Spinal cord (tissue), 10 donors: ENCODE measurements at places on chromosomes 16 and 17. TPM values are rescaled to one million over a fixed set of nuclear protein-coding genes. Genes with fewer than 3 reads are reported as not detected.
A peak's percentile ranks its signal among the peaks of the same experiment; 100 is the strongest.

- no peak for DNase-seq
Measured at GRCh38 chr16:25135254-25135878, 23.8 kb downstream of the LCMT1 start.

GRCh38 chr16:12228602-12229499 lies 252.3 kb downstream of the SNX29 start:
- DNase-seq, result no peak

- DNase-seq, result no peak
Measured at GRCh38 chr17:75078284-75079022, 9.3 kb upstream of the SLC16A5 start.

GRCh38 chr17:49576917-49577649 lies 1.4 kb downstream of the NXPH3 start:
- no peak for DNase-seq

DNA sequence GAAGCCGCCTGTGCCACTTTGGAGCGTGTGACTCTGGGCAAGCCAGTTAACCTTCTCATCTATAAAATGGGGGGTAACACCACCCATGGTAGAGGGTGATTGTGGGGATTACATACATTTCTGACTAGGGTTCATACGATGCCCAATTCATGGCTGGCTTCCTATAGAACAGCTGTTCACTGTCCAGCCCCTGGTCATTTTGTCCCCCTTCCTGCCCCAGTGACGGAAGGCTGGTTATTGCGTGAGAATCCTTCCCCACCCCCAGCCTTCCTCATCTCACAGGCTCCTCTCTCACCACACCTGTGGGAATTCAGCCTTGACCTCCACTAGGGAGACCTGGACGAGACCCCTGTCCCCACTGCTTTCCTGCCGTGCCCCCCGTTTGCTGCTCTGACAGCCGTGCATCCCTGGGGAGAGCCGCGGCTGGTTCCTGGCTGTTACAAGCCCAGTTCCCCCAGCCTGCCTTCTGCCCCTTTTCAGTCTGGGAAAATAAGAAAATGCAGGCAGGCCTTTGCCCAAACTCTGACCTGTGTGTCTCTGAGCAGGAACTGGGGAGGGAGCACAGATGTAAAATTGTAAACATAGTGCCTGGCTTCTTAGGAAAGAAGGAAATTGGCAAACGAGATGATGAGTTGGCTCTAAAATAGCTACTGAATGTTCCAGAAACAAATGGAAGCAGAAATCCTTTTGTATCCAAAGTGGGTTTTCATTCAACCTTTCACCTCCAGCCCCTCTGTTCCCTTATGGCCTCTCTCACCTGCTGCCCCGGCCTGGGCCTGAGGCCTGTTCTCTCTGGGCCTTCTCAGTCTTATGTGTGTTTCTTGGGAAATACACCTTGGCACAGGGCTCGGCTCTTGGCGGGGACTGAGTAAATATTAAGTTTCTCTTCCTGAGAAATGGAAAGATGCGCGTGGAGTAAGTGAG lies 67.3 kb downstream of the OR1D5 start:
- DNase-seq, result peak; percentile 43

DNA sequence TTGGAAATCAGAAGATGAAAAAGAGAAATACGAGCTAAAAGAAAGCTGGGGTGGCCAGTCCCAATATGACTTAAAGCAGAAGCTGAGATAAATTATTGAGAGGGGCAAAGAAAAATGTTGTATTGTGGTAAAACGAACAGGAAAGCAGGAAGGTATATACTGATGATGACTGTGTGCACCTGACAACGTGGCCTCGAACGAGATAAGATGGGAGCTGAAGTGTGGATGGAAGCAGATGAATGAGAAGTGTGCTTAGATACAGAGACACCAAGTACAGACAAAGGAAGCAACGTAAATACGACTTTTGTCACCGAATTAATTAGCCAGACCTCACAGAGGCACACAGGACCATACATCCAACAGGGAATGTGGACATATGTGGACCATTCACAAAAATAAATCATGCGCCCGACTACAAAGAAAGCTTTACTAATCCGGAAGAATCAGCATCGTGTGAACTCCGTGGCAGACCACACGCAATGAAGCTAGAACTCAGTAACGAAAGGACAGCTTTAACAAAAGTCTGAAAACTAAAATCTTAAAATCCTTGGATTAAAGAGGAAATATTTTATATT lies 218.7 kb downstream of the RPTOR start:
- DNase-seq, result no peak

GRCh38 chr17:29344201-29344856 lies 45.8 kb upstream of the TAOK1 start:
- no peak for DNase-seq

DNA sequence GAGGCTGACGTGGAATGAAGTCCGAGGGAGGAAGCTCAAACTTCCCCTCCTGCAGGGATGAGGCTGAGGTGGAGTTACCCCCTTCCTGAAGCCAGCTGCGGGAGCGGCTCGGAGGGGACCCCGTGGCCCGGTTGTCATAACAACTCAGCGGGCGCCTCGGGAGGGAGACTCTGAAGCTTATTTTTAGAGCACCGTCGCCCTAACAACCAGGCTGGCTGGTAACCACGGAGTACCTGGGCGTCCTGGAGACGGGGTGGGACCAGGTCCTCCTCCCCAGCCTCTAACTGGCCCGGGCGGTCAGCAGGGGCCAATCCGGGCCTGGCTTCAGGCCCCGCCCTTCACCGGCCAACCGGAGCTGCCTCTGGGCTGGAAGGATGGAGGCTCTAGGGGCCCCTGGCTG lies 27.7 kb downstream of the NECAB2 start:
- no peak for DNase-seq

DNA sequence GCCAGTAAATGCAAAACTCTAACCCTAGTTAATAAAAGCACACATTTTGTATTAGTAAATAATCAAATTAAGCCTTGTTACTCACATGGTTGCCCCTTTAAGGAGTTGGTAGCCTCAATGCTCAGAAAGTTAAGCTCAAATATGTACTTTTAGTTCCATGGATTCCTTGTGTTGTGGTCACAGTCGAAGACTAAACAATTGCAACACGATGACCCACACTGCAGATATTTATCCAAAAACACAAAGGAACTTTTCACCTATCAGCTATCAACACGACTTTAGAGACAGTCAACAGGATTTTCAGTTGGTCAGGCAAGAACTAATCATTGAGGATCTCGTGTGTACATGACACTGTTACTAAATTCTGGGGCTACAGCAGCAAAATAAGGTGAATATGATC lies 47.4 kb upstream of the NUDT7 start:
- DNase-seq, result no peak

DNA sequence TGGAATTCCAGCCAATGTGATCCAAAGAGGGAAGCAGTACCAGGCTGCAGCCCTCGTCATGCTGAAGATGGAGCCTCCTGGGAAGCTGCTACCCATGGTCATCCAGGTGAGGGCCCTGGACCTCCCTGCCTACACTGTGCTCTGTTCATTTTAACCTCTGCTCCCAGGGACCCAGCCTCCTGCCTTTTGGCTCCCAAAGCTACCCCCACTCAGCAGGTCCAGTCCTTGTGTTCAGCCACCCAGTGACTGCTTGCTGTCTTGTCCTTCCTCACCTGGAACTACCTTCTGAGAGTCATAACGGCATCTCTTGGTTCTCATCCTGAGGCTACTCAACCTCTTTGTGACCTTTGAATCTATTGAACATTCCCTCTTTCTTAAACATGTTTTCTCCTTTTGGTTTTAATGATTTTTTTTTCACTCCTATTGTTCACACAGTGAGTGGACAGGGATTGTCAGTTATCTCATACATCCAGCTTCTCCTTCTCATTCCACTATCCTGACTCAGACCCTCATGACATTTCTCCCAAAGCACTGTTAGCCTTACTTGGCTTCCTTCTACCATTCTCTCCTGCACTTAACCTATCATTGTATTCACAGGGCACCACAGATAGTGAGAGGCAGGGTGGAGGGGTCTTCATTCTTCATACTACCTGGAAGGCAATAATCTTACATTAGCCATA lies 53.3 kb downstream of the GOSR1 start:
- no peak for DNase-seq

- no peak for DNase-seq
Measured at GRCh38 chr16:75792771-75793492, 66.6 kb upstream of the CPHXL start.

DNA sequence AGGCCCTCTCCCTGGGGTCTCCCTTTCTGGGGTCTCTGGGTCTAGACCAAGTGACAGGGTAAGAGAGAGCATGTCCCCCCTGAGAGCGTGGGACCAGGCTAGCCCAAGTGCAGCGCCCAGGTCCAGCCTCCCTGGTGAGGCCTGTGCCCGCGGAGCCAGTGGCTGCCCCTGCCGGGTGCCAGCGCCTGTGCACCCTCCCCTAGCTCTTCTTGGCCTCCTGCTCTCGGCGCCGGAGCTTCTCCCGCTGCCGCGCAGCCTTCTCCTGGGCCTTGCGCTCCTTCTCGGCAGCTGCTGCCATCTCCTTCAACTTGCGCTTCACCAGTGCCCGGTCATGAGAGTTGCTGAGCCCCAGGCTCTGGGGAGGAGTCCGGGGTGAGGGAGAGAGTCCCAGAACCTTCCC lies 17.3 kb downstream of the SAMD14 start:
- DNase-seq, result no peak

GRCh38 chr17:79473111-79473875 lies 137.6 kb downstream of the RBFOX3 start:
- no peak for DNase-seq

- DNase-seq, result no peak
Measured at GRCh38 chr16:67525176-67525860, 3.3 kb upstream of the RIPOR1 start.

DNA sequence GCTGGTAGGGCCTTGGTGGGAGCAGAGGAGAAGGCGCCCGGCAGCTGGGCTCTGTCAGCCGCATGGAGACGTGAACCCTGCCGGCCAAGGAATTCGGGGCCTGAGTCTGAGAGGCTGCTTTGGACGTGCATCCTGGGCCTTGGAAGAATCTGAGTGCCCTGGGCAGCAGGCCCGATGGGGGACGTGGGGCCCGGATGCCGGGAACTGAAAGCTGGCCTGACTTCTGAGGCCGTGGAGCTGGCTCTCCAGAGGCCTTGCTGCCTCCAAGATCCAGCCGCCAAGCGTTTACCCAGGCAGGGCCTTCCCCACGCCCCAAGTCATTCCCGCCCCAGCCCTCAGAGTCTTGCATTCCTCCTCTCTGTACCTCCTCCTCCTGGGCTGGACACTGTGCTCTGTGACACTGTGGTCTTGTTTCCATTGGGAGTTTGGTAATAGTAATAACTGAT lies 37.2 kb downstream of the NKD1 start:
- no peak for DNase-seq

- no peak for DNase-seq
Measured at GRCh38 chr17:48388955-48389743, 40.9 kb downstream of the SKAP1 start.

DNA sequence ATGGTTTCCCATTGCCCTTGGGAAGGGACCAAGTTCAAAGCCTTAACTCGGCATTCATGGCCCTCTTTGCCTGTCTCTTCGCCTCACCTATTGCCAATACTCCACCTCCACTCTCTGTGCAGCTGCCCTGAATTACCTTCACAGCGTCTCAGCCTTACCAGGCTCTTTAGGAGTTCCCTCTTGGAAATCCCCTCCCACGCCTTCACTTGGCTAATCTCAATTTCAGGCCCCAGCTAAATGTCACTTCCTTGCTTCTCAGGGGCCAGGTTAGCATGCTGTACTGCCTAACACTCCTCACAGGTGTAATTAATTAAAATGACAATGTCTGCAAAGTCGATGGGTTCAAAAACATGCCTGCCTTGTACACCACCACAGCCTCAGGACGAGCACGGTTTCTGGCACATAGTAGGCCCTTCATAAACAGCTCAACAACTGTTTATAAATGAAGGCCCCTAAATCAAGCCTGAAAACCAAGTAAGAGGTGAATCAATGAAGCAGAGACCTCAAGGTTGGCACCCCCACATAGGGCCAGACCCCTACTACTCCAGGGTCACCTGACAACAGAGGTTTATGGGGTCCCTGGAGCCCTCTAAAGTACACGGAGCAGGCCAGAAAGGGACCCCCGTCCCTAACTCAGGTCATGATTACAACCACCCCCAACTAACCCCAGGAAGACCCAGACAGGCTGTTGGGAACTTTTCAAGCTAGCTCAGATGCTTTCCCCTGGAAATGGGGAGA lies 11.2 kb upstream of the EEF2K start:
- no peak for DNase-seq

- no peak for DNase-seq
Measured at GRCh38 chr16:10663146-10663545, 31.6 kb downstream of the TEKT5 start.

DNA sequence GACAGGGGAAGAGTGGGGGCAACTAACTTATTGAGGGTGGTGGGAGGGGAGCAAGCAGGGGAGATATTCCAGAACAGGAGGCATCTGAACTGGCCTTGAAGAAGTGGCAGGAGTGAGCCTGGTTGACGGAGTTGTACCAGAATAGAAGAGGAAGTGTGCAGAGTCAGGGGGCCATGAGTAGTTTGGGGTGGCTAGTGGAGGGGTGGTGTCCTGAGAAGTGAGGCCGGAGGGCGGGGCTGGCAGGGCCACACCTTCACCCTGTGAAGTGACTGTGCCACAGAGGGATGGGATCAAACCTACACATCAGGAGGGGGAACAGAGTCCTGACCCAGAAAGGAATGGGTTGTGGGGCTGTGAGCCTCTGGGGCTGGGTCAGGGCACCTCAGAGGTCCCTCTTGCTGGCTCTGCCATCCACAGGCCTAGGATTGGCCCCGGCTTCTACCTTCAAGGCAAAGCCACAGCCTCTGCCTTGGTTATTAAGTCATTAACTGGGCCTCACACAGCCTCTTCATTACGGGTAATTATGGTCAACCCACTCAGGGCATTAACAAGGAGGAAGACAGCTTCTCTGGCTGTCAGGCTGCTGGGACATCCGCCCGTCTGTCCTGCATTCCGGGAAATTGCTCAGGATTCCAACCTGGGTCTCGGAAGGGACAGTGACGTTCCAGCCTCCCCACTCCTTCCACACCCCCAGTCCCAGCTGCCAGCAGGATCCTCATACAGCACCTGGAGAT lies 12.7 kb downstream of the SPNS2 start:
- no peak for DNase-seq

DNA sequence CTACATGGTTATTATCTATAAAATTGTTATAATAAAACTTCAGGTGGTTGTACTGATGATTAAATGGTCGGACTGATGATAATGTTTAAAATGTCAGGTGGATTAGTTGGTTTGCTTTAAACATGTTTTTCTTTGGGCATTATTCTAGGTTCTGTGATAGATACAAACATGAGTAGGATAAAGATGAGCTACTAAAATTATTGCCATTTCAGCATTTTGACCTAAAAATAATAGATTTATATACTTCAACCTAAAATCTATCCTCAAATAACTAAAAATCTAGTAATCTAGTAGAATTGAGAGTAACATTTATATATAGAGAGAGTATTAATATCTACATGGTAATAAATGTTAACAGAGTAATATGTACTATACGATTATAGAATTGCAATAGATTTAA lies 241.7 kb upstream of the CDH8 start:
- no peak for DNase-seq

Gene CLEC18B
- polyA plus RNA-seq, result 6.9 TPM

Gene SHBG
- polyA plus RNA-seq, result 1.0 TPM

Gene OR1A1
- not detected for polyA plus RNA-seq

Gene SNAI3
- 2.2 TPM for polyA plus RNA-seq

Gene KRTAP17-1
- not detected for polyA plus RNA-seq

Gene KCNH4
- 1.2 TPM for polyA plus RNA-seq

Gene SPAG7
- polyA plus RNA-seq, result 94.7 TPM

Gene SLC12A3
- polyA plus RNA-seq, result 0.22 TPM

Gene KRTAP2-1
- not detected for polyA plus RNA-seq

Gene TUBG2
- polyA plus RNA-seq, result 85.6 TPM

Gene TBX21
- polyA plus RNA-seq, result 0.32 TPM
